ENCODE measurements at places on chromosomes 1 and 21. TPM values are rescaled to one million over a fixed set of nuclear protein-coding genes. Genes with fewer than 3 reads are reported as not detected.

The TMEM269 gene
- total RNA-seq, result 0.07 TPM

- H3K4me1 ChIP-seq, result no peaks in the 10 kb centered on the region
- H3K27me3 ChIP-seq, result no peaks in the 10 kb centered on the region
- no peak for DNase-seq
- no peak overlapping the region for H3K4me3 ChIP-seq
Measured at GRCh38 chr1:208977012-208977411, 606.5 kb upstream of the CAMK1G start.

- no peak overlapping the region for H3K4me3 ChIP-seq
- H3K36me3 ChIP-seq, result no peaks in the 10 kb centered on the region
- no peaks in the 10 kb centered on the region for H3K27me3 ChIP-seq
- no peaks in the 10 kb centered on the region for H3K4me1 ChIP-seq
- no peak overlapping the region for H3K27ac ChIP-seq
- DNase-seq, result no peak
Measured at GRCh38 chr1:79042117-79042516, 35.6 kb upstream of the ADGRL4 start.

DNA sequence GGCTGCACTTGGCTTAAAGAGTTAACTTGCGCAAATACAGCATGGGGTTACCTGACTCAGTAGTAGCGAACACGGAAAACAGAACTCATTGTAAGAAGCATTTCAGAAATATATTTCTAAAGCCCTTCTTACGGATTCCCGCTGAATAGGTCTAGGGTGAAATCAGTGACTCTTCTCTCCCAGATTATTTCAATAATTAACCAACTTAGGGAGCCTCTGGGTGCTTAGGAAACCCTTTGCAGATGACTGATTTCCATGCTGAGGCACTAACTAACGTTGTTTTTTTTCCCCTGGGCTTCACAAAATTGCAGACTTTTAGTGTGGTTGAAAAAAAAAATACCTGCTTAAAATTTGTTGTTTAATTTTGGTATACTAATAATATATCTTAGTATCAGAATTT, 40.3 kb downstream of the BTG3 start:
- H3K27me3 ChIP-seq, result no peaks in the 10 kb centered on the region
- no peak overlapping the region for H3K4me3 ChIP-seq
- no peak overlapping the region for H3K27ac ChIP-seq
- no peaks in the 10 kb centered on the region for H3K4me1 ChIP-seq
- no peaks in the 10 kb centered on the region for H3K36me3 ChIP-seq

GRCh38 chr1:68770817-68771216, 273.9 kb upstream of the DEPDC1 start:
- H3K27ac ChIP-seq, result no peak overlapping the region
- H3K4me3 ChIP-seq, result no peak overlapping the region
- no peaks in the 10 kb centered on the region for H3K27me3 ChIP-seq
- DNase-seq, result no peak
- H3K36me3 ChIP-seq, result no peaks in the 10 kb centered on the region

GRCh38 chr1:193762236-193762635, 575.8 kb upstream of the B3GALT2 start:
- H3K27ac ChIP-seq, result no peak overlapping the region
- H3K4me3 ChIP-seq, result no peak overlapping the region
- no peaks in the 10 kb centered on the region for H3K4me1 ChIP-seq
- H3K27me3 ChIP-seq, result no peaks in the 10 kb centered on the region

Measured in right lobe of liver (tissue), 6 donors.